ENCODE measurements at places on chromosomes 4 and X.

DNA sequence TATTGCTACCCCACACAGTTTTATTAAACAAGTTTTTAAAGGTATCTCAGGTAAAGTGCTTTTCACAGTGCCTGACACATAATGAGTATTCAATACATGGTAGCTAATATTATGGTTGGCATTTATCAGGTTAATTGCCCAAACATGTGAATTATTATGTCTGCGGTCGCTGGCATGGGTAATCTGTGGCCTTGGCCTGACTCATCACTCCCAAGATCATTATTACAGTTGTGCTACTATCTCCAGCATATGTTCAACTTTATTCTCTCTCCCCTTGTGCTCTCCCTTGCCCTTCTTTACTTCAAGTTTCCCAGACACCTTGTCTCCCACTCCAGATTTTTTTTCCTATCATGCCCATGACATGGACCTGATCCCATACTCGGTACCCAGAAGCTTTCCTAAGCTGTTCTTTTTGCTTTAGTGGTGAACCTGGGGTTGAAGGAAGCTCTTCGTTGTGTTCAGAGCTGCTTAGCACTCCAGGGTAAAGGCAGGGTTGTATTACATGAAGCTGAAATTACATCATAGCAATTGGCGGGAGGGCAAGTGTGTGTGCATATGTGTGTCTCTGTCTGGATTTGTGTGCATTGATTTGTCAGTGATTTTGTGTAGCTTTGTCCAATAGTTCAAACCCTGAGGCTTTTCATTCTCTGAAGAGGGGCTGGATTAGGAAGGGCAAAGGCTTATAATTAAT, 176.5 kb upstream of the NRK start:
- no peak for DNase-seq

GRCh38 chrX:78619834-78620233, 39.3 kb downstream of the RTL3 start:
- DNase-seq = no peak

DNA sequence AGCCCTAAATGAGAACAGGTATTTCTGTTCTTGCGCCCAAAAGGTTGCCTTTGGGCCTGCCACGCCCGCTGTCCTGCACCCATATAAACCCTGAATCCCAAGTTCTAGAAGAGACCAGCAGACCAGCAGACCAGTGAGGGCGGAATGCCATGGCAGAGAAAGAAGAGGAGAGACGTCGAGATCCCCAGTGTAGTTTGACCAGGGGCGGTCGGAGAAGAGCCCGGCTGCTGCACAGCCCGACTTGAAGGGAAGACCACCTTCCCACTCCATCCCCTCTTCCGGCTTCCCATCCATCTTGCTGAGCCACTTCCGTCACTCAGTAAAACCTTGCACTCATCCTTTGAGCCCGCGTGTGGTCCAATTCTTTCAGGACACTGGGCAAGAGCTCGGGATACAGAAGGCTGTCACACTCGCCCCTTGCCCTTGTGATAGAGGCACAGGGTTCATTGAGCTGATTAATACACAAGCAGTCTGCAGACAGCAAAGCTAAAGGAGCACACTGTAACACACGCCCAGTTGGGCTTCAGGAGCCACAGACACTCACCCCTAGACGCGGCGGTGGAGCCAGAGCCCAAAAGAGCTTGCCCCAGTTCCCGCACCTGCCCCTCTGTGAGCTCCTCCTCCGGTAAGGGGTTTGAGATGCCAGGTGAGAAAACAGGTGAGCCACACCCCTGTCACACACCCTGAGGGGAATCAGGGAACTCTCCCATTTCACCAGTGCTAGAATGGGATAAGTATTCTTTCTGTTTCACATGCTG, 230.8 kb downstream of the PCDH10 start:
- no peak for DNase-seq

DNA sequence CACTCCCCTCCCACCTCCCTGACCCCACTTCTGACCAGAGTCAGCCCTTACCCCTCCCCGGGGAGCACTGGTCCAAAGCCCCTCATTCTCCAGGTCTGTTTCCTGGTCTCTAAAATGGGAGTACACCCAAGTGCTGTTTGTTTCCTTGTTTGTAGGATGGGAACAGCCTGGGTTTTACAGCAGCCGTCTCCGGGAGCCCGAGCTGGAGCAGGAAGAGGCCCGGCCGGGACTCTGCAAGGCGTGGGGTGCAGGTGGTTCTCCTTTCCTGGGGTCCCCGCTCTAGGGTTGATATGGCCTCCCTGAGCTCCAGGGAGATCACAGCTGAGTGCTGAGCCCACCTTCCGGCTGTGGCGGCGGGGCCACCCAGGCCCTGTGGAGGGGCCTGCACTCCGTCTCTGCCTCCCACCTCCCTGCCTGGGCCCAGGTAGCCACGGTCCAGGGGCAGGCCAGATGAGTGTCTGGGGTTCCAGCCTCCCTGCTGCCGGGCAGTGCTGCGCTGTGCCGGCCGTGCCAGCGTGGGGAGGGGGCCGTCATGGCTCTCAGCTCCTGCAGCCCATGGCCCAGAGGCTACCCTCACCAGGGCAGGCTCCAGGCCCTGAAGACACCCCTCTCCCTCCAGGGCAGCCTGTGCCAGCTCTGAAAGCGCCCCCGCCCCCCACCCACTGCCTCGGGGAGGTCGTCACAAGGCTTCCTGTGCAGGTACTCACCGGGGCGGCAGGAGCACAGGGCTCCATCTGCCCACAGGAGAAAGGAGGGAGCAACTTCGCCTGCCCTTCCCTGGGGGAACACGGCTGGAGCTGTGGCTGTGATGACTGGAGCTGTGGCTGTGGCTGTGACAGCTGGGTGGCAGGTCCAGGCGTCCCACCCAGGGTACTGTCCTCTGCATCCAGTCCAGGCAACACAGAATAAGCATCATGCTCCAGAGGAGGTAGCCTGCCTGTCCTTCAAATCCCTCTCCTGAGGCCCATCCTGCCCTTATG, 98.8 kb downstream of the ADRA2C start:
- no peak for DNase-seq

DNA sequence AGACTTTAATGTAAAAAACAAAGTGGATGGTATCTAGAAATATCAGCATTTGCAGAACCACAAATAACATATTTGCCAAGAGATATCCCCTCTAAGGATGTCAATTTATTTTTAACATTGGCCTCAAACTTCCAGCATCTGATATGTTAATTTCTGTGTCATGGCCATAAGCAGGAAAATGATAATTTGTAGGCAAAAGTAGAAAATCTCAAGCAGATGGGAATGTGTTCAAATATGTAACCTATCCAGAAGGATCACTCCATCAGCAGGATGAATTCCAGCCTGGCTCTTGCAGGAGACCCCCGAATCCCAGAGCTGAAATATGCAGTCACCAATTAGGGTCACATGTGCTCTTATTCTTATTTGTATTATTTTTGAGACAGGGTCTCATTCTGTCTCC, 55.4 kb upstream of the PRKX start:
- no peak for DNase-seq

DNA sequence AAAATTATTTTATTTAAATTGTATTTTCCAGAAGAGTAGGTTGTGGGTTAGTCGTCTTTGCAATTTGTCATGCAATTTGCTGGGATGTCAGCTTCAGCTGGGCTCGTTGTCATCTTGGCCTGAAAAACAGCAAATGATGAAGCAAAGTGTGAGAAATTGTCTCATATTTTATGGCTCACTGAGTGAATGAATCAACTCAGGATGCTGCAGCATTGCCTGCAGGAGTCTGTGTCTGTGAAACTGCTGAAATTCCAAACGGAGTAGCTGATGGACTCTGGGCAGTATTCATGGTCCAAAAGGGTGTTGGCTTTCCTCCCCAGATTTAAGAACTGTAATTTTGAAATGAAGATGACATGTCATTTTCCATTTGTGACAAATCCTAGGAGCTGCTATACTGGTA, 37.2 kb downstream of the CXCL8 start:
- DNase-seq = no peak

DNA sequence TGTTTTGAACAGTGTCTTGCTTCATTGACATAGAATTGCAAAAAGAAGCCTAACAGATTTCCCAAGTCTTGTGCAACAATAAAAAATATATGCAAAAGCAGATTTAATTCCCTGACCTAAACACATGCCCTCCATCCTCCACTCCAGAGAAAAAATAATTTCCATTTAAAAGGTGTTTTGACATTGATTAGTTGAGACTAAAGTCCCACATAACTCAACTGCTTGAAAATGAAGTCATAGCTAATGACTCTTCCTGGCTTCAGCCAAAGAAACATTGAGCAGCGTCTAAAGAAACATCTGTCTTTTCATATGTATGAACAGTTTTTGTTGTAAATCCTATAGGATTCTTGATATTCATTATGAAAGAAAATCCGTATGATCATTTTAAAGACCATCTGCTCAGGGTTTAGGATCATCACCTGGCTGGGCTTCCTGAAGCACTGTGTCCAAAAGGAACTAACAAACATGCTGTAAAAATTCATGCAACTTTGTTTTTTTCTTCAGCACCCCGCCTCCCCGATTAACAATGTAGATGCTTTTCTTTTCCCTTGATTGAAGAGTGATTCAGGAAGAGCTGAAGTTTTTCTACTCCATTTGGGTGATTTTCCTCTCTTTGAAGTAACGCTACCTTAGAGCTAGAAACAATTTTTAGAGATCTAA, 273.4 kb downstream of the HS3ST1 start:
- DNase-seq = no peak

DNA sequence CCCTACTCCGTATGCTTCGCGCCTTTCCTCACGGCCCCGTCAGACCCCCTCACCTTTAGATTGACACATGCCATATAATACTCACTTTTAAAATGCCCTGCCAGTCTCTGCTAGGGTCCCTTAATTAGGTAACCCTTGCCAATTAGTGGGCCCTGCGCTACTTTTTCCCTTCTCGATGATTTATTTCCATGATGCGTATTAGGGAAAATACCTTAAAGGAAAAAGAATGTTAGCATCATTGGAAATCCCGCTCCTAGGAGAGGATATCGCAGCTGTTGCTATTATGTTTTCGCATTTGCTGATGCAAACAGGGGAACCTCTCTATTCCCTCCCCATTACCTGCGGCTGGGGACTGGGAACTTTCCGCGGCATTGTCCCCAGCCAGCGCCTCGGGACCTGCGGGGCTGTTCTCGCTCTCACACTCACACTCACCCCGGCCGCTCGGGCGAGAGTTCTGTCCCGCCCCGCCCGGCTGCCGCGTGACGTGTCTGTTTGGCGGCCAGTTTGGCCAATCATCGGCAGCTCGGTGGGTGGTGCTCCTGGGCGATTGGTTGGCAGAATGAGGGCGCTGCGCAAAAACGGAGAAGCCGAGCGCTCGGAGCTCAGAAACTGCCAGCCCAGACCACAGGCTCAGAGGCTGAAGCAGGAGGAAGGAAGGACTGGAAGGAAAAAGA, at the start of gene PCDH10:
PCDH10 (plus strand) TSS at position 605 of the 674 bp plus-strand sequence. CDS start 847 bp downstream, outside the sequence.
- DNase-seq = peak; percentile 63

DNA sequence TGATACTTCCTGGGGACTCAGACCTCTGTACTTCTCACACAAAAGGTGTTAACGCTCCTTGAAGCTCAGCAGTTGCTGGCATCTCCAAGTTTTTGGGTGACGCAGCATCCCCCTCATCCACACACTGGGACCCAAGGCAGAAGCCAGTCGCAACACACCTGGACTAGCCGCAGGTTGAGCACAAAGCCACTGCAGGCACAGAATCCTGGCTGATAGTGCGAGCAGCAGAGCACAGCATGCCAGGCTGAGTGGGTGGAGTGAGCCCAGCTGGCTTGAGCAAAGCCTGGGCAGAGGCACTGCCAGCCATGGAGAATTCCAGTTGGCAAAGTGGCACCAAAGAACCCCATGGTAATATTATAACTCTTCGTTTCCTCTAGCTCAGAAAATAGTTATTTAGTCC, 873.2 kb upstream of the NDST4 start:
- no peak for DNase-seq

DNA sequence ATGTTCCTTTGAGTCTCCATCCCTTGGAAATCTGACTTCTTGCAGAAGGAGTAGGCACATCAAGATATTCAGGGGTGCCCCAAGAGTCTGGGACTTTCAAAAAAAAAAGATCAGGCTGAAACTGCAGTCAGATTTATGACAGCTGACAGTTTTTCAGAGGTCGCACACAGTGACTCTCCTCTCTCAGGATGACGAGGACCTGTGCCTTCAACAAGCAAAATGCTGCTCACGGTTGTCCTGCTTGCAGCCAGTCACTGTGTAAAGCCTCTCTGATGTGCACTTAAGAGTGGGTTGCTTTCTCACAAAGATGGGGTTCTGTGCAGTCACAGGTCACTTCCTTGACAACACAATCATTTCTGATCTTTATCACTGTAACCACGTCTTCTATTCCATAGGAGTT, 178.2 kb downstream of the PTTG2 start:
- DNase-seq = no peak

- no peak for DNase-seq
Measured at GRCh38 chr4:19689511-19689910, 562.2 kb upstream of the SLIT2 start.

DNA sequence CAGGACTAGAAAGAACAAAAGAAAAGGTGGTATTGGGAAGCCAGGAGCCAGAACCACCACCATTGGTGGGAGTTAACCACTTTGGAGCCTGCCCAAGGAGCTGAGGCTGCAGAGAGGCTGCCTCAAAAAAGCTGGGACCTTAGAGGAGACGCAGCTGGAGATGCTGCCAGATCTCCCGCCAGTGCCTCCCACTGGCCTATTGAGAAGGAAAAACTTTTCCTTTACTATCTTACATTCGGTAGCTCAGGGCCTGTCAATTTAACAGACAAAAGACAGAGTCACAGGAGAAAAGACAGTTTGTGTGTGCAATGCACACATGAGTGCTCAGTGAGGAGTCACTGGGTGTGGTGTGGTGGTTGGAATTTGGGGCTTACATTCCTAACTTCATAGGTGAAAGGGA, 52.4 kb upstream of the HPSE start:
- DNase-seq = no peak

DNA sequence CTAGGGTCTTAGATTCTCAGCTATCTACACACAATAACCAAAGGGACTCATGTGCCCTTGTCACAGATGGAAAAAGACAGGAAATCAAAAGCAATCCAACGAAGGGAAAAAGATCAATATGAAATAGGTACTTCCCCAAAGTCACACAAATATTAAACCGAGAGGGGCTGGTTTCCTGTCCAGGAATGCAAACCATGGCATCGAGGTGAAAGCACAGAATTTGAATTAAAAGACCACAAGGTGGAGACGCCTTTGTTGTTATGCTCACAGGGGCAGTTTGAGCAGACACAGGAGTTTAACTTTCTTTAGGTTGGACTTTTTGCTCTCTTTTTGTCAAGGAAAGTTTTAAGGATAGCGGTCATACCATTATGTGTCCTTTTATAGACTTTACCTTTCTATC, 14.3 kb downstream of the H2BW1 start:
- DNase-seq = no peak

- no peak for DNase-seq
Measured at GRCh38 chr4:115664285-115664684, 550.9 kb upstream of the NDST4 start.

DNA sequence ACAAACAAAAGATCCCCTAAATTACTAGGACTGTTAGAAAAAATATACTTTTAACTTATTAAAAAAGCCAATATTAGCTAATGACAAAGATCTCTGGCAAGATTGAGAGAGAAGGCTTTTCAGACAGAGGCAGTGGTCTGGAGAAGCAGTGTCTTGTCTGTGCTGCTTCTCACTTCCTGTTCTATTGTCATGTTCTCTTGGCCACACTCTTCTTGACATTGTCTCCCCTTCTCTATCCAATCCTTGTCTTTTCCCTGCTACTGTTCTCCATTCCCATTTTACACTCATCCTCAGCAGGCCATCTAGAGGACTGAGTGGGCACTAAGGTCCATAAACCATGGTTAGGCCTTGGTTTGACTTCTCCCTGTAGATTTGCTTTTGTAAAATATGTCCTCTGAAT, 14.0 kb upstream of the TAPT1 start:
- no peak for DNase-seq

Measured in hematopoietic multipotent progenitor cell treated with erythropoietin and hydrocortisone succinate and interleukin-3 and kit ligand, for 6 days (in vitro differentiated cells).